ENCODE measurements at places on chromosomes 3 and 15. TPM values are rescaled to one million over a fixed set of nuclear protein-coding genes. Genes with fewer than 3 reads are reported as not detected.
A peak's percentile ranks its signal among the peaks of the same experiment; 100 is the strongest.

TXNRD3 gene
- 16.2 TPM for total RNA-seq

PPM1M gene
- 15.6 TPM for total RNA-seq

- DNase-seq = peak; percentile 97
Observed at GRCh38 chr3:143307613-143308183, 188.1 kb downstream of the CHST2 start.

GRCh38 chr3:27960133-27960532 is 238.0 kb upstream of the EOMES start:
- peak; percentile 59 for DNase-seq

- DNase-seq = no peak
Observed at GRCh38 chr15:81334768-81335435, 11.0 kb upstream of the STARD5 start.

DNA sequence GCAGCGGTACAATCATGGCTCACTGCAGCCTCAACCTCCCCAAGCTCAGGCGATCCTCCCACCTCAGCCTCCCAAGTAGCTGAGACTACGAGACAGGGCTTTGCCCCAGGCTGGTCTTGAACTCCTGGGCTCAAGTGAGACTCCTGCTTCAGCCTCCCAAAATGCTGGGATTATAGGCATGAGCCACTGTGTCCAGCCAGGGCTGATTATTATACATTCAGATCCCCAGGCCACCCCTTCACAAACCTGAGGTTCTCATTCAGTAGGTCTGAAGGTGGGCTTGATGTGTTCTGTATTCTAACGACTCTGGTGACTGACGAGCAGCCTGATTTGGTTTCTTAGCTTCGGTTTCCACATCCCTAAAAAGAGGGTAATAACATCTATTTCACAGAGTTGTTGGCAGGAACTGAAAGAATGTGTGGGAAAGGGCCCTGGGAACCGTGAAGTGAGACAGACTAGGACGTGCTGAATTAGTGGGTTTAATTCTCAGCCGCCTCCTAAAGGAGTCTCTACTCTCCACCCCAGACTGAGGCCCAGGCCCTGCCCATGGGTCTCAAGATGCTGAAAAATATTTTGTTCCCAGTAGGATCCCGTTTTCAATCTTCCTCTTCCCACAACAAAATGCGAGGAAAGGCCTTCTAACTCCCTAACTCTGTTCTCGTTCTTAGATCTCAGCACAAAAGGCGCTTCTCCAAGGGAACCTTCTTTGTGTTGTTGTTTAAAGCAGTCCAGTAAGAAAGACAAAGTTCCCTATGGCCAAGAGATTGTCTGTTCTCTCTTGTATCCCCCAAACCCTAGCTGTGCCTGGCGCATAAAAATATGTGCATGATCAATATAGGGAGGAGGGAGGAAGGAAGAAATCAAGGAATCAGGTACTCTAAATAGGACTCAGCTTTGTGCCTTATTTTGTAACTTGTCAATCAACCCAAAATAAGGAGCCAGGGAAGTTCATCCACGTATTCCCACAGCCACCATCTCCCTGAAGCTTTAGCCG is 210.0 kb upstream of the TOPAZ1 start:
- DNase-seq = no peak

DNA sequence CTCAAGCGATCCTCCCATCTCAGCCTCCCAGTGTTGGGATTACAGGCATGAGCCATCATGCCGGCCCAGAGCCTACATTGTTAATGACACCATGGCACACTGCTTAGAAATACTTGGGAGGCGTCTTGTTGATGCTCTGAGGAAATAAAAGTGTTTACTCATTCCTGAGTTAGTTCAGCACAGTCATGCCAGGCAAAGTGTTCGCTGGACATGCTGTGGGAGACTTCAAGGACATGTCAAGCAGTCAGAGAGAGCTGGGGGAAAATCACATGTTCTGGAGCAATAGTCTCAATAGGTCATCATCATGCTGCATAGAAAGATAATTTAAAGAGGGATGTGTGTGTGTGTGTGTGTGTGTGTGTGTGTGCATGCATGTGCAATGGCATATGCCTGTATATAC is 37.5 kb downstream of the TTC23 start:
- DNase-seq = peak; percentile 42

- no peak for DNase-seq
Observed at GRCh38 chr3:124451630-124452317, 278.5 kb upstream of the UMPS start.

- DNase-seq = no peak
Observed at GRCh38 chr15:68428431-68428940, 3.5 kb downstream of the ITGA11 start.

DNA sequence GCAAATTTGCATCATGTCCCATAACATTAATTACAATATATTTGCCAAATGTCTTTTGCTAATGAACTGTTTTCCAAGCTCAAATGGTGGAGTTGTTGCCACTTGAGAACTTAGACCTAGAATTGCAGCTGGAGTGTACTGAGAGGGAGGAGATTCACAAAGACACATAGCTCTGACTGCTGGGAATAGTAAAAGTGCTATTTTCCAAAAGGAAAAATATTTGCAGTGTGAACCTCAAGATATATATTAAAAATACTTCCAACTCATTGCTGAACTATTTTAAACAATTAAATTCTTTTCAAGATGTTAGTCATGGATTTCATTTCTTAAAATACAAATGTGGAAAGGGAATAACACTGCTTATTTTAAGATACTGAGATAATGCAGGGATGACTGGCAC is 666.8 kb upstream of the ARPP21 start:
- DNase-seq = no peak

GRCh38 chr15:49242820-49243219 is 72.8 kb downstream of the GALK2 start:
- peak; percentile 75 for DNase-seq

Measured in A172 (cell line).